ENCODE measurements at places on chromosomes 7 and 10.
A peak's percentile ranks its signal among the peaks of the same experiment; 100 is the strongest.

GRCh38 chr10:81108516-81109199, 571.0 kb downstream of the SH2D4B start:
- no peak for DNase-seq

DNA sequence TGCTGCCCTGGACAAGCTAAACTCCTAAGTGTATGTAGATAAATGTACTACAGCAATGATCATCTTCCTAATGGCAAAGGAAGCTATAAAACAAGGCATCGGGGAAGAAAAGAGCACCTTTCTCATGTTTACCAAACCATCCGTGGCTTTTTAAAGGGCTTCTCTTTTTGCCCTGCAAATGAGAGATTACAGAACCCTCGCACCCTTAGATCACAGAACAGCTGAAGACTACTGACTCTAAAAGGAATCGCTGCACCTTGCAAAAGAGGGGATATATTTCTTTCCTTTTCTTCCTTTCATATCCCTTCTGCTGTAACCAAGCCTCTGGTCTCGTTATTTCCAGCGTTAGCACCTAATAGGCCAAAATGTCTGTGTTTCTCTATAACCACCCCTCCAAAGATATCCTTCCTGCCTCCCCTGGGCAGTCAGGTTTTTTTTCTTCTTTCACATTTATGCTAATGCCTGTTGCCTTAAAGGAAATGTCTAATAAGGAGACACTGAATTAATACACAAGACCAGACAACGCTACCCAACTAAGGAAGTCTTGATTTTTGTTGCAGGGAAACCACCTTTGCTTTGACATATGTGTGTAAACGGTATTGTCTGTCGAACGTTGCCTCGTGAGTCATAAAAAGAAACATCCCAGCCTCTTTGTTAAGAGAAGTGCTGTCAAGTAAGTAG, 10.5 kb downstream of the ST8SIA6 start:
- DNase-seq, result no peak

DNA sequence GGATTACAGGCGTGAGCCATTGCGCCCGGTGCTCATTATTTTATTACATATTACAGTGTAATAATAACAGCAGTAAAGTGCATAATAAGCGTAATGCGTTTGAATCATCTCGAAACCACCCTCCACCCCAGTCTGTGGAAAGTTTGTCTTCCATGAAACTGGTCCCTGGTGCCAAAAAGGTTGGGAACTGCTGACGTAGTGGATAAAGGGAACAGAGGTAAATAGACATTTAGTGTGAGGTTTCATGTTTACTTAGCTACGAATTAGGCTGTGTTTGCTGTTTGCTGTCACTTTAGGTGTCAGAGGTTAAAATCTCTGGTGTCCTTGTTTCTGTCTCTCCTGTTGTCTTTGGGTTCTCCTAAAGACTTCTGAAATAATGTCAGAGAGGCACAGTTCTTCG, 60.3 kb upstream of the SLC39A12 start:
- DNase-seq, result peak; percentile 0

DNA sequence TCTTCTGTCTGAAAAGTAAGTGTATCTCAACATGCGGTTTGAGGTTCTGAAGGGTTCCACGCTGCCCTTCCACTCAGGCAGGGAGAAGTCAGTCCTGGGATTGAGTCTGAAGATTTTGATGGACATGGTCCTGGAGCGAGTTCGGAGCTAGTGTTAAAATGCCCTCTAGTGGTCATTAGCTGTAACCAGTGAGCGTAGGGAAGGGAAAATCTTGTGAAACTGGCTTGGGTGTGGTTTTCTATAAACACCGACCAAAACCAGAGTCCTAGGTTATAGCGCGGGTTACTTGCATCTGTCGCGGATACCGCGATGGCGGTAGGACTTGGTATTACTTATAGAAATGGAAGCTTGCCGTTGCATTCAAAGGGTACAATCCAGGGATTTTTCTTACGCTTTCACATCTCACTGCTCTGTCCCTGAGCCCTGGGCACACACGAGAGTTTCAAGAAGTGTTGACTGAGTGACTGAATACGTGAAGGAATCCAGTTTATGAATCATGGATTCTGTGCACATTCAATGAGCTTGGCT, 348.2 kb upstream of the C7orf33 start:
- DNase-seq, result peak; percentile 77

DNA sequence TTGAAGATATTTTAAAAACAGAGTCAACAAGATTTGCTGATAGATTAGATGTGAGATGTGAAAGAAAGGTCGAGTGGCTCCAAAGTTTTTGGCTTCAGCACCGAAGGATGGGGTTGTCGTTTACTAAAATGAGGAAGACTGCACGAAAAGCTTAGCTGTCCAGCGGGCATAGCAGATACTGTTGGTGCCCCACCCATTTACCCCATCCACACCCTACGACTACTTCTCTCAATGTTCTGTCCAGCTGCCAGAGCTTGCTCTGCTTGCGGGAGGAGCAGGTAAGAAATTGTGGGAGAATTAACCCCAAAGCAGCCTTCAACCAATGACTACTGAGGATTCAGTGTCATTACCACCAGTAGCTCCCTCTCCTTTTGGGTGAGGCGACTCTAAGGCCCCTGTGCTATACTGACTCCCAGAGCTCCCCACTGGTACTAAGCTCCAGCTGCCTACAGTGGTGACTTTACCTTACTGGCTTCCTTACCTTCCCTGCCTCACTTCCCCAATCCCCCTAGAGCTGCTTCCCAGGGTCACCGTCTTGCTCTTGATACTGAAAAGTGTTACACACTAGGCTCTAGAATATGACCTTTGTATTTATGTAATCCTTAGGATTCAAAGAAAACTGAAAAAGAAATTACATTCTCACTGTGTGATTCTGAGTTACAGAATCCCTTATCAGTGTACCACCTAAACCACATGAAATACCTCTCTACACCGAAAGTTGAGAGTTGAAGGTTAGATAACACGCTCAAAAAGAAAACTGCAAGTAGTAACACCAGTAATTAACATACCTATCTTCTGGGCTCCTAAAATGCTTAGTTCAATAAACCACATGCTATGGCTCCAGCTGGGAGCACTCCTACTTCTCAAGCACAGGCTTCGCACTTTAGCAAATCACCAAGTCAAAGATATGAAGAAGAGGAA, 22.3 kb downstream of the CACUL1 start:
- no peak for DNase-seq

- DNase-seq, result no peak
These were observed 63.6 kb downstream of the RGS10 start for GRCh38 chr10:119478811-119479341.

DNA sequence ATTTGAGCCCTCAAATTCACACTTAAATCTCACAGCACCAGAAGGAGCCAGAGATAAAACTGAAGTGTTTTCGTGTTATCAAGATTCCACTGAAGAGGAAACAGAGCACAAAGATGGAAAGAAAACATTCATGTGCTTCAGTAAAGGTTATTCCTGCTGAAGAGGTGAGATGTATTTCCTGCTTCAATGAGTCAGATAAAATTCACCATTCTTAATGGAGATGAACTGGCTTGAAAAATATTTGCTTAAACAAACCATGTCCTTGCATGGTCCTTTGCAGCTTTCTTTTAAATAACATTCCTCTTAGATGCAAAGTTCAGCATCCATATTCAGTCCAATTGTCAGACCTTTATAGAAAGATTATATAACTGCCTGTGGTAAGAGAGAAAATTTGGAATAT, 294.2 kb downstream of the IPMK start:
- DNase-seq, result no peak

DNA sequence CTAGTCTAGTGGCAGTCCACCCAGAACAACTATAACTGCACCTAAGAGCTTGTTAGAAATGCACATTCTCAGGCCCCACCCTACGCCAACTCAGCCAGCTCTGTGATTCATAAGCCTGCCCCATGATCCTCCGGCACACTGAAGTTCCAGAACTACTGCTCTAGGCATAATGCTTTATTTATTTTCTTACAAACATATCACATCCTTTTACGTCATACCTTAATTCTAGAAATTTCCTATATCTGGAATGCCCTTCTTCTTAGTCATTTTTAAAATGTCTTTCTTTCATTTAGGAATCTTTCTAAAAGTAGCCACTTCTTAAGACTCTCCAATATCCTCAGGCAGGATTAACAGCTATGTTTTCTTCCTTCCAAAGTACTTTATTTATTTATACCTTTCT, 480.1 kb downstream of the INHBA start:
- no peak for DNase-seq

- DNase-seq, result peak; percentile 48
These were observed 34.8 kb downstream of the DNAJB9 start for GRCh38 chr7:108604307-108605077.

GRCh38 chr7:101964680-101965452, 147.4 kb downstream of the CUX1 start:
- no peak for DNase-seq

GRCh38 chr7:76507723-76508406, 2.5 kb upstream of the UPK3B start:
- no peak for DNase-seq

- DNase-seq, result no peak
These were observed 7.7 kb downstream of the TMEM168 start for GRCh38 chr7:112782498-112782897.

DNA sequence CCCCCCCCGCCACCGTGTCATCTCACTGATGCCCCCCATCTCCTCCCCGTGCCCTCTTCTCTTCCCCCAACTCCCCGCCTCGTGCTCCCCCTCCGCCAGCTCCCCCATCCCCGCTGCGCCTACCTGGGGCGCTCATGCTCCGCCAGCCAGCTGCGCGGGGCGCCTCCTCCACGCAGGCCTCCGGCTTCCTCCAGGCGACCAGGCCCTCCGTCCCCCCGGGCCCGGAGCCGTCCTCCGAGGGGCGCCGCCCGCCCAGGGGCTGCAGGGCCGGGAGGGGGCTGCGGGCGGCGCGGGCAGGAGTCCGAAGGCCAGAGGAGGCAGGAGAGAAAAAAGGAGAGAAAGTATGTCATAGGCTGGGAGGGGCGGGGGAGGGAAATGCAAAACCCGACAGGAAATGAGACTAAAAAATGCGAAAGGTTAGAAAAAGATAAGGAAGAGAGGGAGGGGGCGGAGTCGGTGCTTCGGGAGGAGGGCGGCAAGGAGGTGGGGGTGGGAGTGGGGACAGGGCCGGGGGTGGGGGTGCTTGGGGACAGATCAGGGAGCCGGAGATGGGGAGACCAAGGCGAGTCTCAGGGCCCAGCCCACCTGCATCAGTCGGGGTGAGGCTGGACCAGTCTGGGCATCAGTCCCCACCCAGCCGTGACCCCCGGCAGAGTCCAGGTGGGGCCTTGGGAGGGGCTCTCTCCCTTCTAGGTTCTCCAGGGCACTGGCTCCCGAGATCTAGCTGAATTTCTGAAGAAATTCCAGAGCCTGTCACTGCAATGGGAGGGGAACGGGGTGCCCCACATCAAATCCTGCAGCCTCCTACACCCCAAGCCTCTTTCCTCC, at the start of gene CARD11:
Gene CARD11 (minus strand): TSS at position 324 of the 828 bp plus-strand sequence. CDS start 85,361 bp downstream, outside the sequence.
- no peak for DNase-seq

GRCh38 chr7:48176356-48176893, 5.2 kb downstream of the ABCA13 start:
- DNase-seq, result no peak
